CD4-positive, alpha-beta T cell treated with Interleukin-21 for 1 hour (primary cell): ENCODE measurements at places on chromosomes 1 and 21.

DNA sequence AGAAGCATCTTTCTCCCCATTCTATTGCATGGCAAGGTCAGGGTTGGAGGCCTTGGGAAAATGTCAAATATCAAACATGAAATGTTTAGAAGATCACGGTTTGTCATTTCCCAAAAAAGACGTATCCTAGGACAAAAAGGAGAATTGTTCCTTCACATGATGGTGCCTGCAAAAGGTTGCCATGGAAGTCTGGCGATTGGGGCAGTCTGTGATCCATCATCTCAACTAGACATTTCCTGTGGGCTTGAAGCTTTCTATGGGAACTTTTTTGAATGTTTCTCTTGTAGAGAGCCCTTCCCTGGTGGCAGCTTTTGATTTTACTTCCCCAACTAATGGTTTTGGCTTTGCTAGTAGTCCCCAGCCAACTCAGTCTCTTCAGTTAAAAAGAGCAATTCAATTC lies 106.3 kb downstream of the TGFB2 start:
- no peak for DNase-seq

DNA sequence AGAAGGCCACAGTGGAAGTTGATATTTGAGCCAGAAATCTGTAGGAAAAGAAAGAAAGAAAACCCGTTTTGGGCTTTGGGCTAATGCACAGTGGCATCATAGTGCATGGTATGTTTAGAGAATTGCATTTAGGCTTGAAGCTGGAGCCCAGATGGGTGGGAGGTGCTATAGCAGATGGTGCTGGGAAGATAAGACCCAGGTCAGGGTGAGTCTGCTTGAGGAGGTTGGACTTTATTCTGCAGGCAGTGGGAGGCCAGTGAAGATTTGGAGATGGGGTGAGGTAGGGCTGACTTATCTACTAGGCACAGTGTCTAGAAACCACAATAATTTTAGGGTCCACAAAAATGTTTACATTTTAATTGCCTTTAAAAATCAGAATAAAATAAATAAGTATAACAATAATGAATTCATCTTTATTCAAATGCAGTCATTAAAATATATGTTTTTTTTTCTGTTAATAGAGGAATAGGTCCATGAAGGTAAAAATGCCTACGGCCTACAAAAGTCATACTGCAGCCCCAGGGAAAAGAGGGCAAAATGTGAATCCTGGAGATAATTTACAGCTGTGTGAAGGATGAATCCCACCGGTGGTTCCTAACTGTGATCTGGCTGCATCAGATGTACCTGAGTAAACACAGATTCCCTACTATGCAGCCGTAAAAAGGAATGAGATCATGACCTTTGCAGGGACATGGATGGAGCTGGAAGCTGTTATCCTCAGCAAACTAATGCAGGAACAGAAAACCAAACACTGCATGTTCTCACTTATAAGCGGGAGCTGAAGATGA lies 8.7 kb downstream of the DNAJC6 start:
- DNase-seq = no peak

GRCh38 chr1:218674280-218674773 lies 329.2 kb downstream of the TGFB2 start:
- DNase-seq = no peak

DNA sequence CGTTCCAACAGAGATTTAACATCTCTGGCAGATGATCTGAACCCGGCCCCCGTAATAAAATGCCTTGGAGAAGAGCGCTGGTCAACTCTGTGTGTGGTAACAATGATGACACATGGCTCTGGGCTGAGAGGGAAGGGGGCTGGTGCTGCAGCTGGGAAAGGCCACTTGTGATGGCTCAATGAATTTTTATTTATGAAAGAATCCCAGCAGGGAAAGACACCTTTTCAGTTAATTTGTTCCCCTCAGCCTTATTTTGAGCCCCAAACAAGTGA lies 59.4 kb downstream of the SYT6 start:
- DNase-seq = no peak

DNA sequence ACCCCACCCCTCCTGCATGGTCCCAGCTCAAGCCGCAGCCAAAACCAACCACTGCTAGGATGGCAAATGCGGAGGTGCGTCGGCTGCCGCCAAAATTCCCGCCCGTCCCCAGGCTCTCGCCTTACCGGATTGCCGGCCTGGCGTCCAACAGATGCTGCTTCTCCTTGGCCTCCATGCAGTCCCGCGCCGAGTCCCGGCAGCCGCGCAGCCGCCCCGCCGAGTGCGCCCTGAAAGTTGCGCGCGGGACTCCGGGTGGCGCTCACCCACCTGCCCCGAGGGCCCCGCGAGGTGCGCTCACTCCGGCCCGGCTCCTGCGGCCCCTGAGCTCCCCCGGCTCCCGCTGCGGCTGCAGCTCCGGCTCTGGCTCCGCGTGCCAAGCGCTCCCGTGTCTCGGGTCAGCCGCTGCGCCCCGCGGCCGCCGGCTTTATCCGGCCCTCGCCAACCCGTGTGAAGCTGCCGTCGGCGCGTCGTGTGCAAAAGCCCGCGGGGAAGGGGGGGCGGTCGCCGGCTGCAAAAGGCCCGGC lies at the start of gene SLC30A2:
Gene SLC30A2, minus strand, starts transcription at position 397 of the 524 bp plus-strand sequence. Its CDS starts 222 bp downstream, at position 175.
- no peak for DNase-seq

DNA sequence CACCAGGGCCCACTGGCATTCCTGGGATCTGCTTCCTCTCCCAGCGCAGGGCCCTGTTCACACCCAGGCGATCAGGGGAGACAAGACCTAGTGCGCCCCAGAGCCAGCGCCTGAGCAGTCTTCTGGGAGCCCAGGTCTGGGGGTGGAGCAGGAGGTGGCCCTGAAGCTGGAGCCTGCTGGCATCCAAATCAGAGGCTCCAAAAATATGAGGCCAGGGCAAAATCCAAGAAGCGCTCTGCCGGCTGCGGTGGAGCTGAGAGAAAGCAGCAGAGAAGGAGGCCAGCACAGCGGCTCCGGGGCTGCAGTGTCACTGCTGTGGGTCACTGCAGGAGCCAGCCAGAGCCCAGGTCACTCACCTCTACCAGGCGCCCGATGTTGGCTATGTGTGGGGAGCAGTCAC lies 32.7 kb downstream of the SLC66A1 start:
- DNase-seq = no peak

- no peak for DNase-seq
Measured at GRCh38 chr1:229282295-229282823, 11.4 kb downstream of the RAB4A start.

DNA sequence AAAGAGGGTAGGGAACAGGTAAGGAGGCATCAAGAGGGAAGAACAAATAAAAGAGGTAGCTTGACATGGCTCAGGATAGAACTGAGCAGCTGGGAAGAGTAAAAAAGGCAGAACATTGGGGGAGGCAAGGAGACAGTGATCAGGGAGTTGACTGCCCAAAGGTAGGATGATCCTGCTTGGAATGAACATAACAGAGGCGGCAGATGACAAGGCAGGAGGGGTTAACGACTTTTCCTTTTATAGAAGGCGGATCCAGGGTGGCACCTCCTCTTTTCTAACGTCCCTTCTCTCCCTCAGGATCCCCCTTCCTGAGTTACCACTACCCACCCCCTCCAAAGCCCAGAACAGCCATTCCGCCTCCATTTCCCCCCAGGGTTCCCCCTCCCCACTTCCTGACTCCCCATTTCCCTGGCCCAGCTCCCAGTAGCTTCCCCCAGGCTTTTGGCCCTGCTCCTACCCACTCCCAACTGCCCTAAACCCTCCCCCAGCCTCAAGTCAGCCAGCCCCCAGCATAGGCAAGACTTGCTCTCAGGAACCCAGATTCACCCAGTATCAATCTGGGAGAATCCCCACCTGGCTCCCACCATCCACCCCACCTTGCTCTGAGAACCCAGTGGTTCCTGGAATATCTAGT lies 769 bp upstream of the ADAMTS4 start:
- DNase-seq = no peak

- no peak for DNase-seq
Measured at GRCh38 chr1:16183765-16184556, 28.1 kb upstream of the EPHA2 start.

DNA sequence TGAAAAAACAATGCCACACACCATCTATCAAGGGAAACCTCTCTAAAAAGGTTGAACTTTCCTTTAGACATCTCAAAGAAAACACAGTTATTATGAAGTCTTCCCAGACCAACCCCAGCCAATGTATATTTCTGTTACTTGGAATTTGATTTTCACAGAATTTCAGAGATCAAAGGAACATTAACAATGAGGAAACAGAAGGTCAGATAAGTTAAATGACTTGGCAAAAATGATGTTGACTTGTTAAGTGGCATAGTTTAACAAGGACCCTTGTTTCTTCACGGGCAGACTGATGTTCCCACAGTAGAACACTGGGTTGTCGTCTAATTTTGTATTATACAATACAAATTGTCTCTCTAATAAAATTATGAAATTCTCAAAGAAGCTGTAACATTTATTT lies 29.0 kb downstream of the NME7 start:
- DNase-seq = no peak

DNA sequence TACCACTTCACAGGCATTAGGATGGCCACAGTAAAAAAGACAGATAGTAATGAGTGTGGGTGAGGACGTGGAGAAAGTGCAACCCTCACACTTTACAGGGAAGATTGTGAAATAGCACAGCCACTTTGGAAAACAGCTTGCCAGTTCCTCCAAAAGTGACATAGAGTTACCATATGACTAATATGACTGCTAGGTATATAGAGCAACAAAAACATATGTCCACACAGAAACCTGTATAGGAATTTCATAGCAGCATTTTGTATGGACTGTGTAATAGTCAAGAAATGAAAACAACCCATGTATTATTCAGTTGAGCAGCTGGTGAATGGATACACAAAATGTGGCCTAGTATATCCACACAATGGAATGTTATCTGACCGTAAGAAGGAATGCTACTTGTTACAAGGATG lies 30.4 kb upstream of the LBR start:
- no peak for DNase-seq

- DNase-seq = no peak
Measured at GRCh38 chr1:67294836-67295617, 12.6 kb upstream of the IL12RB2 start.

DNA sequence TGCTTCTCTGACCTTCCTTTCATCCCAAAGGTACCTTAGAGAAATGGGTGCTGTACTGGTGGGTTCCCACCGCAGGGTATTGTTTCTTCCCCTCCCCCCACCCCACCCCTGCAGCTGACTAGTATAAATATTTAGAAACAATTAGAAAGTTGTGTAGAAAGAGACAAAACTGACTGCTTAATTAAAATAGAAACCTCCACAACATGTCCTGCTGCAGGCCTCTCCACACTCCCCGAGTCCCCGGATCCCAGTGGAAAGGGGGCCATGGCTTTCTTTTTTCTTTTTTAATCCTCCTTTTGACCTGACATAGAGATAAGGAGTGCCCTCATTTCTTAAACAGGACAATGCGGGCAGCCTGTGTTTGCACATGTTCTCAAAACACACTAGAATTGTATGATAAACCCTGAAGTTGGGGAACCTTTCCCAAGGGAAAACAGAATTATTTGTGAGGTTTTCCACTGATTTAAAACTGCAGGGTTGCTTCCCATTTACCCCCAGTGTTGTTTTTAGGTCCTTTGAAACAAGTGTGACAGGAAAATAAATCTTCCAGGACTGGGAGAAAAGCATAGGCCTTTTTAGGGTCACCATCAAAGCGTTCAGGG lies 1.7 kb downstream of the RHOU start:
- DNase-seq = no peak

DNA sequence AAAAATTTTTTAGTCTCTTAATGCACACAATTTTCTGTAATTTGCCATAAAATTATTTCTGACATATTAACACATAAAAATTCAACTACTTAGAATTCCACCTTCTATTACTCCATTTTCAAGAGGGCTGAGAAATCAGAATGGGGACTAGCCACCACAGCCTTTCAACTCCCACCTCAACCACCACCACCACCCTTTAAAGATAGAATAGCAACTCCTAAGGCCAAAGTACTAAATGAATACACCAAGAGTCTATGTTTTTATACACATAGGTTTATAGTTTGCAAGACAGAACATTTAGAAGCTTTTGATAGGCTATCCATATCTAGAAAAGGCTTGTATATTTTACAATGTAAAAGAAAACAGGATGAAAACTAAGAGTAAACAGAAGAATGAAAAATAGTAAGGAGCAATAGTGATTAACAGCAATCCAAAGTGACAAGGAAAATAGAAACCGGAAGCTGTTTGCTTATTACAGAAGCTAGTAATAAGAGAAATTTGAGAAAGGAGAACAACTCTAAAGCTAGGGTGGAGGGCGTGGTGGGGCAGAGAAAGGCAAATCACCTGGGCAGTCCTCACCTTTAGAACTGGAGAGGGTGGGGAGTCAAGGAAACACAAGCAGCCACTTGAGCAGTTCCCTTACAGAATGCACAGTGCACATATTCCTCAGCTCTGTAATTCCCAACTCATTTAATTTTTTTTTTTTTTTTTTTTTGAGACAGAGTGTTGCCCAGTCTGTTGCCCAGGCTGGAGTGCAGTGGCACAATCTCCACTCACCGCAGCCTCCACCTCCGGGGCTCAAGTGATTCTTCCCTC lies 27.7 kb downstream of the EPS15 start:
- no peak for DNase-seq

DNA sequence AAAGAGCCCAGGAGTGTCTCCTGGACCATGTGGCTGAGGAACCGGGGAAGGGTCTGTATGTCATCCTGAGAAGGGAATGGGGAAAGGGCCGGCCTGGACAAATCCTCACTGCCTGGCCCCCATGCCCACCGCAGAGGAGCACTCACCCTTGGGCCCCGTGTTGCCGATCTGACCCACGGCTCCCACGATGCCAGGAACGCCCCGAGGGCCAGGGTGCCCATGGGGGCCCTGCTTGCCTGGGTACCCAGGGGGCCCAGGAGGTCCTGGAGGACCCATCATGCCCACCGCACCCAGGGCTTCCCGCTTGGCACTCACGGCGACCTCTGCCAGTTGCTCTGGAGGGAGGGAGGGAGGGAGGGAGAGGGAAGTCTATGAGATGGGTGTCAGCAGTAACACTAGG lies 14.6 kb downstream of the COL9A2 start:
- no peak for DNase-seq

DNA sequence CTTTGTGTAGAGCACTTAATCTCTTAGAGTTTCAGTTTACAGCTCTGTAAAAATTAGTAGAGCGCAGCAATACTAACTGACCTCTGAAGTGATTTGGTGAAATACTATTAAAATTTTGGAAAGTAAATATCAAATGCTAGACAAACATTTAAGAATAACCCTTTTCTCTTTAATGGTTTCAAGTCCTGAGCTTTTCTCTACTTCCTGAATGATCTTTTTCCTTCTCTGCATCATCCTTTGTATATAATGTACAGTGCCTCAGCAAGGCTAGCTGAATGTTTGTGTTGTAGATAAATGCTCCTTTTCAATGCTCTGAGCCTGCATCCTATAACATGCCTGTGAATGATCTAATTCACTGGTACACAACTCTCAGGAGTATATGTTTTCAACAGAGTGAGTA lies 272.9 kb downstream of the ADGRL2 start:
- DNase-seq = no peak

DNA sequence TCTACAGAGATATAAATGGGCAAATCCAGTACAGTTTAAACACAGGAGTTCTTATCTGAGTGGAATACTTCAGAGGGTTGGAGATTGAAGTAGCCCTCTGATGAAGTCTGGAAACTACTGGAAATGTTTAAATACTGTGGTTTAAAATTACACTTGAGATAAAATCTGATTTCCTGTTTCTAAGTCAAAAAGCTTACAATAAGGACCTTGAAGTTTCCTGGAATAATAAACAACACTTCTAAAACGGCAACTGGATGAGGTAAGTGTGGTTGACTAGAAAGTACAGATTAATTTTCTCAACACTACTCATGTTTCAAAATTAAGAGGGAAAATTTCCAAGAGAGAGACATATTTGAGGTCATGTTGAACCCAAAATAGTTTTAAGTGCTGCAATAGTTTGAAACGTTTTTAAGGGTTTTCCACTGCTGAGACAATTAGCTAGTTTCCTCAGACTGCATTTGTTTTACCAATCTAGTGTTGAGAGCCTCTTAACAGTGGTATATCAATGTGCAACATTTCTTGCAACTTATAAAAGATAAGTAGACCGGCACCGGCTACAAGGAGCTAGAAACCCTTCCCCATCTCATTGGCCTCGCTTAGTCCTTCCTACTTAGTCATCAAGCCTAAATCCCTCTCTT lies 27.4 kb downstream of the KCNA3 start:
- peak; percentile 78 for DNase-seq
